Large intestine (tissue), 12 donors: ENCODE measurements at places on chromosomes 5 and 9. TPM values are rescaled to one million over a fixed set of nuclear protein-coding genes. Genes with fewer than 3 reads are reported as not detected.
A peak's percentile ranks its signal among the peaks of the same experiment; 100 is the strongest.

DNA sequence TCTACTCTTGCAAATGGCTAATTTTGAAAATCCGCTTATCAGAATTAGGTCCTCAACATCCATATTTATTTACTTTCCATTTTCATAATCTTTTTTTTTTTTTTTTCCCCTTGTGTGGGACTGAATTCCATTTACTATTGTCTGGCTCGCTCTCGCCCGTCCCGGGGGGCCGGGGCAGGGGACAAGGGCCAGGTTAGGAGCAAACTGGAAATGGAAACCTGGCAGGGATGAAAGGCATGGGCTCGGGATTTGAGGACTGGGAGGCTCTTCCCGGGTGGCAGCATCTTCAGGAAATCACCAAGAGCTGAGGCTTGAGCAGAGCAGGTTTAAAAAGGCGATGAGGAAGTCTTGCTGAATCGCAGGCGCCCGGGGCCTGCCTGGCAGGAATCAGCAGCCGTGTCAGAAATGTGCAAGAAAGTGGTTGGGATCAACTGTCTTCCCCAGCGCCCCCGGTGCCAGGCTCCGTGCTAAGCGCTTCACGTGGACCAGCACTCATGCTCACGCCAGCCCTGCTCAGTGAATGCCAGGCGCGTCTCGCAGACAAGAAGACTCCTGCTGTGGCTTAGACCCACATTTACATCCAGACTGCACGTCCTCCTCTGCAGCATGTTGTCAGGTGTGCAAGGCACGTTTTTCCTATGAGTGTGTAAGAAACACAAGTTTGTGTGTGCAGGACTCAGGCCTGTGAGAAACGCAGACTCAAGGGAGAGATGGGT, 66.3 kb upstream of the UNC5A start:
- DNase-seq: no peak
- peaks cover 85% of the 10 kb centered on the region for H3K27me3 ChIP-seq
- H3K4me1 ChIP-seq: peaks cover 3% of the 10 kb centered on the region
- H3K36me3 ChIP-seq: no peaks in the 10 kb centered on the region
- H3K27ac ChIP-seq: no peak overlapping the region

- no peak overlapping the region for H3K4me3 ChIP-seq
- DNase-seq: no peak
- H3K4me1 ChIP-seq: peaks cover 22% of the 10 kb centered on the region
- H3K27me3 ChIP-seq: no peaks in the 10 kb centered on the region
- H3K36me3 ChIP-seq: no peaks in the 10 kb centered on the region
- no peak overlapping the region for H3K27ac ChIP-seq
Measured at GRCh38 chr5:122471031-122471751, 159.2 kb downstream of the SNCAIP start.

- no peak for DNase-seq
- no peaks in the 10 kb centered on the region for H3K27me3 ChIP-seq
- no peaks in the 10 kb centered on the region for H3K36me3 ChIP-seq
- no peaks in the 10 kb centered on the region for H3K4me1 ChIP-seq
- no peak overlapping the region for H3K27ac ChIP-seq
Measured at GRCh38 chr9:112516769-112517168, 30.1 kb downstream of the KIAA1958 start.

MTAP gene
- 25.1 TPM for polyA plus RNA-seq

- no peaks in the 10 kb centered on the region for H3K36me3 ChIP-seq
- no peak overlapping the region for H3K4me3 ChIP-seq
- peak; percentile 87 for DNase-seq
- peak overlapping the region; percentile 78 for H3K27ac ChIP-seq
- no peaks in the 10 kb centered on the region for H3K27me3 ChIP-seq
Measured at GRCh38 chr5:1186351-1187233, 14.8 kb upstream of the SLC6A19 start.

SCGB3A2 gene
- not detected for polyA plus RNA-seq

DNA sequence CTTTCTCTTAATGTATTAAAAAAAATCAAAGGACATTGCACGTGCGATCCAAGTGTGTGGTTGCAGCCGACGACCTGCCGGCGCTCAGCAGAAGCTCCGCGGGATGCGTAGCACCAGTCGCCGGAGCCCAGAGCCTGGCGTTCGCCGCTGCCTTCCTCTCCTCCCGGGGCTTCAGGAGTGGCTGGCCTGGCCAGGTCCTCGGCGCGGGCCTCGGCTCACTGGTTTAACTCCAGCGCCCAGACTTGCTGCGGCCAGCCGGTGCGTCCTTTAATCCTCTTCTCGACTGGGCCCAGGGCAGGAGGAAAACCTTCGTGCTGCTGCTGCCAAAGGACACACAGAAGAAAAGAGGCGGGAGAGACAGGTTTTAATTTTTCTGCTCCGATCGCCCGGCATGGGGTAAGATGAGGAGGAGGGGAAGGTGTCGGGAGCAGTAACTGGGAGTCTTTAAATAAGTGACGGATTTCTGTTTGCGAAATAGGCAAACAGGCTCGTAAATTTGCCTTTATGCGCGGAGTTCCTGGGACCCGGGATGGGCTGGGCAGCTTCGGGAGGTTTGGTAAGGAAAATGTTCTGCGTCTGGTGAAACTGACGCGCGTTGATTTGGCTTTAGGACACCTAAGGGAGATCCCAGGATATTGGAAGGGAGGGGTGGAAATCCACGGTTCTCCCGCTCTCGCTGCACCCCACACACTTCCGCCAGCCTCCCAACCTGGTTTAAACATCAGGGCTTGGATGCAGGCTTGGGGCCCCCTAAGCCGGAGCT, 2.3 kb downstream of the HAND1 start:
- no peaks in the 10 kb centered on the region for H3K36me3 ChIP-seq
- H3K4me1 ChIP-seq: peaks cover 34% of the 10 kb centered on the region
- peak; percentile 29 for DNase-seq
- H3K27ac ChIP-seq: no peak overlapping the region
- peak overlapping the region; percentile 39 for H3K4me3 ChIP-seq

- no peaks in the 10 kb centered on the region for H3K36me3 ChIP-seq
- DNase-seq: no peak
- peaks cover 6% of the 10 kb centered on the region for H3K4me1 ChIP-seq
- H3K27ac ChIP-seq: peak overlapping the region; percentile 79
- peak overlapping the region; percentile 70 for H3K4me3 ChIP-seq
Measured at GRCh38 chr9:37801959-37802711, 1.5 kb downstream of the DCAF10 start.
